Type B pancreatic cell (in vitro differentiated cells): ENCODE measurements at places on chromosomes 4 and X. TPM values are rescaled to one million over a fixed set of nuclear protein-coding genes. Genes with fewer than 3 reads are reported as not detected.

- no peak for DNase-seq
These were observed 159.6 kb upstream of the WDR1 start for GRCh38 chr4:10276152-10276551.

- no peak for DNase-seq
These were observed 10.6 kb upstream of the CCNG2 start for GRCh38 chr4:77146186-77147078.

The GRXCR1 gene
- not detected in 2 replicates for total RNA-seq

The TXK gene
- total RNA-seq = 1.3 and 2.2 TPM in 2 replicates

The CENPVL1 gene
- 0.33 and 0.85 TPM in 2 replicates for total RNA-seq
